ENCODE measurements at places on chromosomes 2 and 18.

GRCh38 chr2:33032245-33032644 is 85.5 kb downstream of the LTBP1 start:
- no peak for DNase-seq

GRCh38 chr2:144310484-144310883 is 209.4 kb downstream of the ZEB2 start:
- no peak for DNase-seq

- no peak for DNase-seq
Observed at GRCh38 chr2:170817093-170818035, 677 bp downstream of the GAD1 start.

- DNase-seq = no peak
Observed at GRCh38 chr2:69830045-69830905, 815 bp downstream of the GMCL1 start.

GRCh38 chr2:47272031-47272864 is 117.1 kb upstream of the STPG4 start:
- DNase-seq = peak; percentile 6

DNA sequence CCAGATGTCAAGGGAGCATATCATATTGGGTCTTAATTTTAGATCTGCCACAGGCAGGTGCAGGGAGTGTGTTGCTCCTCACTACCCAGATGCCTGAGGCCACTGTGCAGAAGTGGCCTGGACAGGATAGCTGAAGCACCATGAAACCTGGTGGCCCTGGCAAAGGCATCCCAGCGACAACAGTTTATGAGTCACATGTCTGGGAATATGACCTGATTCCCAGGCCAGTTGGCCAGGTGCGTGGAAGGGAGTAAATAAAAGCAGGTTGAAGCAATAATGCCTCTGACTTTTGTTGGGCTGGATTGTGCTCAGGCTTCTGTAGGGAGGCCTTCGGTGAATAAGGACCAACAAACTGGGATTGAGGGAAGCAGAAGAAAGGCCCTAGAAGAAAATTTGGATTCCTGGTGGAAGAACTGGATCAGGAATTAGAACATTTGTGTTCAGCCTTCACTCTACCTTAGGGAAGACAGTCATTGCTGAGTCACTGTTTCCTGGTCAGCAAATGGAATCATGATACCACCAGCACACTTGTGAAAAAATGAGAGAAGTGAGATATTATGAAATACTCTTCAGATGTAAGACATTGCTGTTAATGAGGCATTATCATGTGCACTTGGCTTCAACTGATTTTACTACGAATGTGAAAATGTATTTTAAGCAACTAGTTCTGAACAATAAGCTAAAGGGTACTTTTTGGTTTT is 78.4 kb upstream of the ZNF516 start:
- DNase-seq = no peak

DNA sequence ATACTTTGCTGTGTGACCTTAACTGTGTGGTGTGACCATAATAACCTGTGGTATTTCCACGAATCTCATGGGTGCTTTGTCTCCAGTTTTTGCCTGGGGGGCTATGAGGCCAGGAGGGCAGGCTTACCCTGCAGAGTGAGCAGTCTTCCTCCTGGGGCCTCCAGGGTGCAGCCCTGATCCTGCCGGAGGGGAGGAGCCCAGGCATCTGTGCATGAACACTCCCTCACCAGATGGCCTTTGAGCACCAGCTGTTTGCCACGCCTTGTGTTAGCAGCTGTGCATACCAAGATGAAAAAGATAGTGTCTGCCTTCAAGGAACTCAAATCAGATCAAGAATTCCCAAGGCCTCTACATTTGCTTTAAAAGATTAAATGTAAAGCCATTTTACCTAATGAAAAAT is 75.0 kb upstream of the RBM44 start:
- DNase-seq = no peak

DNA sequence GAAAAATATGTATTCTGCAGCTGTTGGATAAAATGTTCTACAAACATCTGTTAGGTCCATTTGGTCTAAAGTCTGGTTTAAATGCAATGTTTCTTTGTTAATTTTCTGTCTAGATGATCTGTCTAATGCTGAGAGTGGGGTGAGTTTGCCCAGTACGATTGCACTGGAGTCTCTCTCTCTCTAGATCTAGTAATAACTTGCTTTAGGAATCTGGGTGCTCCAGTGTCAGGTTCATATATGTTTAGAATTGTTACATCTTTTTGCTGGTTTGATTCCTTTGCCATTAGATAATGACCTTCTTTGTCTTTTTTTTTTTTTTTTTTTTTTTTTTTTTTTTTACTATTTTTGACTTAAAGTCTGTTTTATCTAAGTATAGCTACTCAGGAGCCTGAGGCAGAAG is 10.4 kb downstream of the GCC2 start:
- no peak for DNase-seq

DNA sequence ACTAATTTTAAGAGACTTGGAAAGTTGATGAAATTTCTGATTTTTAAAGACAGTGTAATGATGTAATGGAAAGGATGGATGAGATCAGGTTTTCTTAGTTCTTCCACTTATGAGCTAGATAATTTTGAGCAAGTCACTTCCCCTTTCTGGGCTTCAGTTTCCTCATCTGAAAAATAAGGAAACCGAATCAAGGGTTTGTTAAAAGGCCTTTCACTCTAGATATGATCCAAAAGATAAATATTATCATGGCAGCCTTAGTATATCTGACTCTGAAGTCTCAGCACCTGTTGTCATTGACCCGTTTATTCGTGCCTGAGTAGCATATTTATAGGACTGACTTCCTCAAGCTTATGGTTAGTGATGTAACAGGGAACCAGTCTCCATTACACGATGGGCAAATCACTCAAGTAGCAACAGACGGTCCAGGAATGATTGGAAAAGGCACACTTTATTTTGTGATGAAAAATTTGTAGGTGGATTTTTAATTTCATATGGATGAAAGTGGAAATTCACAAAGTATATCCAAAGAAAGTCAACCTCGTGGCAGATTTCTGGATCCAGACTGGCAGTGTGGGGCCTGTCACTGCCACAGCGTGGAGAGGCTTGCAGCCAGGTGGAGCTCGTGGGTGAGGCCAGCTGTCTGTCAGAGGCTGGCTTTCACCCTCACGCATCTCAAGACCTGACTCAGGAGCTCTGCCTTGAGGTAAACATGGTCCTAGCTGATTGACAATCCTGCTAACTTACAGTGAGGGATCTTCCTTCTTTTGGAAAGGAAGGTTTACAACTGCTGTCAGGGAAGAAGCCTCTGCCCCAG is 137.9 kb upstream of the CXCR4 start:
- DNase-seq = no peak

GRCh38 chr2:233076749-233077148 is 16.6 kb downstream of the INPP5D start:
- no peak for DNase-seq

- DNase-seq = no peak
Observed at GRCh38 chr18:8264861-8265411, 344.3 kb upstream of the RAB12 start.

DNA sequence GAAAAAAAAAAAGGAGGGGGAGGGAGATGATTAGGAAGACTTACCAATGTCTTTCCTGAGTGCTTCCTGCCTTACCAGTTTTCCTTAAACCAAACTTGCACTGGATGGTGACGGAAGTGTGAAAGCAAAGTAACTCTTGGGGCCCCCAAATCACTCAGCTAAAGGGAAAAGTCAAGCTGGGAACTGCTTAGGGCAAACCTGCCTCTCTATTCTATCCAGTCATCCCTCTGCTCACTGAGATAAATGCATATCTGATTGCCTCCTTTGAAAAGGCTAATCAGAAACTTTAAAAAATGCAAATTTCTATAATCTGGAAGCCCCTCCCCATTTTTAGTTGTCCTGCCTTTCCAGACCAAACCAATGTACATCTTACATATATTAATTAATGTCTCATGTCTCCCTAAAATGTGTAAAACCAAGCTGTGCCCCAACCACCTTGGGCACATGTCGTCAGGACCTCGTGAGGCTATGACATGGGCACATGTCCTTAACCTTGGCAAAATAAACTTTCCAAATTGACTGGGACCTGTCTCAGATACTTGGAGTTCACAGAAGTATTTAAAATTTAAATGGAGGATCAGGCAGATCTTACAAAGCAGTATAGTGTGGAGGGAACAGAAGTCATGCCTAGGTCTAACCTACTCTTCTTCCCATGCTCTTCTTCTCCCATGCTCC is 7.2 kb upstream of the CYBRD1 start:
- DNase-seq = no peak

DNA sequence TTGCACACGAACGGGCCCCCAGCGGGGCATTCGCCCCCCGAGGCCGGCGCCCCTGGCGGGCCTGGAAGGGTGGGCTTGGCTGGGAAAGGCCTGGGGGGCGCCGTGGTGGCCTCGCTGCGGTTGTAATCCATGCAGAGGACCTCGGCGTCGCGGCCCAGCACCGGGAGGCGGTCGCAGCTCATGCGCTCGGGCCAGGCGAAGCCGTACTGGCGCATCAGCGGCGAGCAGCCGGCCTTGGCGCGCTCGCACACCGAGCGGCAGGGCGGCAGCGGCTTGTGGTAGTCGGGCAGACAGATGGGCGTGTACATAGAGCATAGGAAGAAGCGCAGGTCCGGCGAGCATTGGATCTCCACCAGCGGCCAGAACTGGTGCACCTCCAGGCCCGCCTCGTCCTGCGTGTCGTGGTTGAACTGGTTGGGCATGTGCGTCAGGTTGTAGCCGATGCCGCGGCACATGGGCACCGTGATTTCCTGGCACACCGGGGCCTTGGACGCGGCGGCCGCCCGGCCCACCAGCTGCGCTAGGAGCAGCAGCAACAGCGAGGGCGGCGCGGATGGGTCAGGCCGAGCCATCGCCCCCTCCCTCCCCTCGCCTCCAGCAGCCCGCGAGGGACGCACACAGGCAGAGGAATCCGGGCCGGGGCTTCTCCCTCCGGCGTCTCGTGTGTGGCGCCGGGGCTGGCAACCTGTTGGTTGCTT is 1.4 kb downstream of the FZD5 start:
- DNase-seq = no peak

DNA sequence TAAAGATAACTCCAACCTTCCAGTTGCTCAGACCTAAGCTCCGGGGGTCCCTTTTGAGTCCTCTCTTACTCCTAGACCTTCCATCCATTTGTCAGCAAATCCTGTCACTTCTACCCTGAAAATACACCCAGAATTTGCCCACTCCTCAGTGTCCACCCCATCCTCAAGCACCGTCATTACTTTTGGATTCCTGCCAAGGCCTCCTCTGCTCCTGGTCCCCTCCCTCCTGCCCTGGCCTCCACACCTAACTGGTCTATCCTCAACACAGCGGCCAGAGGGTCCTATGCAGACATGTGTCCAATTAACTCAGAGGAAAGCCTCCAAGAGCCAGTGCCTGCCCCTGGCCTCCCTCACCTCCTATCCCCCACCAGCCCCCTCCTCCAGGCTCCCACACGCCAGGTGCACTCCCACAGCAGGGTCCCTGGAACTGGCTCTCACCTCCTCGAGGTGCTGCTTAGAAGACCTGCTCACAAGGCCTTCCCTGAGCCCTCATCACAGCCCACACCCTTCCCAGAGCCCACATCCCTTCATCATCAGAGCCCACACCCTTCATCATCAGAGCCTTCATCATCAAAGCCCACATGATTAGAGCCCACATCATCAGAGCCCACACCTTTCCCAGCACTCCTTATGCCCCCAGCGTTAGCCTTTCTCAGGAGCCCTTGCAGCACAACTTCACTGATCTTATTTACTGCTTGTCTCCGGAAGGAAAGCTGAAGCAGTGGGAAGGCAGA is 20.4 kb downstream of the FAM178B start:
- no peak for DNase-seq

- no peak for DNase-seq
Observed at GRCh38 chr2:42503291-42503690, 9.5 kb upstream of the KCNG3 start.
